ENCODE measurements at places on chromosomes 4 and X. TPM values are rescaled to one million over a fixed set of nuclear protein-coding genes. Genes with fewer than 3 reads are reported as not detected.

INTU gene
- 4.0 TPM for total RNA-seq

LDOC1 gene
- 3.4 TPM for total RNA-seq

CLDN34 gene
- not detected for total RNA-seq

GNRHR gene
- total RNA-seq: not detected

AMOT gene
- total RNA-seq: 8.6 TPM

ENOX2 gene
- total RNA-seq: 13.4 TPM

OCIAD2 gene
- 16.6 TPM for total RNA-seq

SULT1E1 gene
- total RNA-seq: not detected

CCDC158 gene
- total RNA-seq: 0.22 TPM

PAGE2 gene
- total RNA-seq: not detected

DSPP gene
- total RNA-seq: not detected

CDS1 gene
- total RNA-seq: 0.19 TPM

MGAT4D gene
- total RNA-seq: not detected

GRPR gene
- total RNA-seq: 0.13 TPM

SPACA5B gene
- total RNA-seq: not detected

ZMAT1 gene
- 3.8 TPM for total RNA-seq

PNPLA4 gene
- total RNA-seq: 34.9 TPM

GLUD2 gene
- total RNA-seq: 1.4 TPM

AP1S2 gene
- total RNA-seq: 117 TPM
